Activated T-cell treated with anti-CD3 and anti-CD28 coated beads, Interleukin-2, amount 50 U/mL, for 48 hours (primary cell): ENCODE measurements at places on chromosomes 13 and 19.

- DNase-seq: no peak
These were observed 9.1 kb downstream of the PNPLA6 start for GRCh38 chr19:7544626-7545025.

GRCh38 chr19:33406521-33407139 is 33.1 kb downstream of the CEBPG start:
- DNase-seq: peak; percentile 86

- DNase-seq: no peak
These were observed 157.0 kb upstream of the FNDC3A start for GRCh38 chr13:48818495-48819356.

DNA sequence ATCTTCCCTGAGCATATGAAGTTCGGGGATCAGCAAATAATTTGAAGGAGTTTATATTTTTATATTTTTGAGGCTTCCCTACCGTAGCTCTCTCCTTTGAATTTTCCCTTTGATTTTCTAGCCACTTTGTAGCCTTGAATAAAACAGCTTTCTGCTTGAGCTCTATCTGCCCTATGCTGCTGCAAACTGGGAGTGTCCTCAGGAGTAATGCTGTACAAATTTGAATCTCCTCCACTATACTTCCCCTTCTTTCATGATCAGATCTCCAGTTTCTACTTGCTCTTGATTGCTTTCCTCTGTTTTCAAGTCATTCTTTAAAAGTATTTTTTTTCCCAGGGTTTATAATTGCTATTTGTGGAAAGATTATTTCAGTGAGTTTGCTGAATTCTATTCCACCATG is 14.6 kb downstream of the PDS5B start:
- no peak for DNase-seq

DNA sequence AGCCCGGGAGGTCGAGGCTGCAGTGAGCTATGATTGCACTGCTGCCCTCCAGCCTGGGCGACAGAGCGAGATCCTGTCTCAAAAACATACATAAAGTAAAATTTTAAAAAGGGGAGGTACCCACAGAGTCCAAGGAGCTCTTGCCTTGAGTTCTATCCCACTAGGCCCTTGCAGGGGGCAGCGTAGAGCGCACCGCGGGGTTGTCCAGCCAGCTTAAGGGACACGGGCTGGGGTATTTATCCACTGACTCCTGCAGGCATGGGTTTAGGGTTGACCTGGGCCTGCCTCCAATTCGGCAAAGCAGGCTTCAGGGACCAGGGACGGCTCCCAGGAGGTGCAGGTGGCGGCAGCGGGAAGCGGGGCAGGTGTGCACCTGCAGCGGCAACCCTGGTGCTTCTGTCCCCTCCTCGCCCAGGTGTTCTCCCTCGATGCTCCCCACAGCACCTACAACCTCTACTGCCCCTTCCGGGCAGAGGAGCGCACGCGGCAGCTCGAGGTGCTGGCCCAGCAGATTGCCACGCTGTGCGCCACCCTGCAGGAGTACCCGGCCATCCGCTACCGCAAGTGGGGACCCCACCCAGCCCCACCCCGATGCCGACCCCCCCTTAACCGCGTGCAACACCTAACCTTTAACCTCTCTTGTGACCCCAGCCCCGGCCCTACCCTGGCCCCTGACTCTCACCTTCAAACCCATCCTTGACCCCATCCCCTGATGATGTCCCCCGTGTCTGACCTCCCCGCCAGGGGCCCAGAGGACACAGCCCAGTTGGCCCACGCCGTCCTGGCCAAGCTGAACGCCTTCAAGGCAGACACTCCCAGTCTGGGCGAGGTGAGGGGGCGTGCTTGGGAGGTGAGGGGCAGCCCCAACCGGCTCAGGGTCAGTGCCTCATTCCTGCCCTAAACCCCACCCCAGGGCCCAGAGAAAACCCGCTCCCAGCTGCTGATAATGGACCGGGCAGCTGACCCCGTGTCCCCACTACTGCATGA is 4.7 kb downstream of the STXBP2 start:
- DNase-seq: no peak

DNA sequence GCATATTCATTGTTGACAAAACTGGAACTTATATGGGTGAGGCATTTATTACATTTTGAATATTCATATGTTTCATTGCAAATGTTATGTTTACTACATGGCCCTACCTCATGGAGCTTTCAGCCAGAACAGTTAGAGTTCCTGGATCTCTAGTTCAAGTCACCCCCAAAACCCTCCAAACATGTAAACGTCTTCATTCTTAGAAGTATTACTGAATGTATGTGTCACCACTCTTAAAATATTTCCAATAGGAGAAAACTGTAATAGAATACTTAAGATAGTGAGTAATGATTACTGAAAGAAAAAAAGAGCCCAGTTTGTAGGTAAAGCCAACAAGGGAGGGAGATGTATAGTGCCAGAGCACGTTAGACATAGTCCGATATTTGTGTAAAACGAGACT is 23.5 kb downstream of the URI1 start:
- DNase-seq: no peak

GRCh38 chr13:25771641-25772478 is 280.0 kb downstream of the SHISA2 start:
- no peak for DNase-seq

DNA sequence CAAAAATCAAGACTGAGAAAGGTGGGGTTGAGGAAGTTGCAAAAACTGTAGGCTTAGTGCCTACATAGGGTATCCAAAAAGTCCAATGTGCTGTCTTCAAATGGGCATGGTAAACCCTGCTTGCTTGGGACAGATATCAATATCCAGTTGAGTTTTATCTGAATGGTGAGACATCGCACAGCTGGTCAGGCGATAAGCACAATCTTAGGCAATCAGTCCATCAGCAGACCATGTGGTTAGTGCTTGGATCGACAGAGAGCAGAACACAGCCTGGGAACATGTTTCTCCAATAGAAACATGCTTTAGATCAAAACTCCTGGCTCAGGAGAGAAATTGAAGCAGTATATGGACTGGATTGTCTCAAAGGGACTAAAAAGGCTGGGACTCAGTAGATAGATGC is 151.3 kb upstream of the IPO5 start:
- DNase-seq: no peak

DNA sequence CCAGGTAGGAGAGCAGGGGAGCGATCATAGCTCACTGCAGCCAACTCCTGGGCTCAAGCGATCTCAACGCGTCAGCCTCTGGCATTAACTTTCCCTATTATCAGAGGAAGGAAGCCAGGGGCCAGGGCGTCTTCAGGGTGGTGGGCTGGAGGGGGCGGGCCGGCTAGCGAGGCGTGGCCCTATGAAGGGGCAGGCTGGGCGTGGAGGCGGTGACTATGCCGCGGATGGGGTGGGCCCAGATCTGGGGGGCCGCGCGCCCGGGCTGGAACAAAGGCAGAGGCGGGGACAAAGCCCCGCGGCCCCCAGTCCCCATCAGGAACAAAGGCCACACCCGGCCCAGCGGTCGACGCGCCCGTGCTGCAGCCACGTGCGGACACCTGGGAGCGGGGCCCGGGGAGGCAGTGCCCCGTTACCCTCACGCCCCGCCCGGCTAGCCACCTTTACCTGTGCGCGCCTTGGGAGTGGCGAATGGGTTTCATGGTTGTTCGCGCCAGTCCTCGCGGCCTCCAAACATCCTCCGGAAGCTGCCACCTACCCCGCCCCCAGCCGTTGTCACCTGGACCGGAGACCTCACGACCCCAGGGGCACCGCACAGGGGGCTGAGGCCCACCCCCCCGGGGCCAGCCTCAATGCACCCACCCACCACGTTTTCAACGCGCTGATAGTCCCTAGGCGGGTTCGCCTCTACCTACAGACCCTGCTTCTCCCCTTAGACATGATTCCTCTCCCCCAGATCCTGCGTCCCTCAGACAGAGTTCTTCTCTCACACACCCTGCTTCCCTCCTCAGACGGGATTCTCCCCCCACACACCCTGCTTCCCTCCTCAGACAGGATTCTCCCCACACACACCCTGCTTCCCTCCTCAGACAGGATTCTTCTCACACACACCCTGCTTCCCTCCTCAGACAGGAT is 5.4 kb upstream of the TRIM28 start:
- peak; percentile 56 for DNase-seq
